ENCODE measurements at places on chromosomes 12 and 14. TPM values are rescaled to one million over a fixed set of nuclear protein-coding genes. Genes with fewer than 3 reads are reported as not detected.

RND1 gene
- 0.39 TPM for polyA plus RNA-seq

IQSEC3 gene
- 0.08 TPM for polyA plus RNA-seq

EPYC gene
- not detected for polyA plus RNA-seq

HOXC4 gene
- 1.6 TPM for polyA plus RNA-seq

KLHDC1 gene
- 0.31 TPM for polyA plus RNA-seq

DDX11 gene
- 33.4 TPM for polyA plus RNA-seq

GPD1 gene
- polyA plus RNA-seq = 0.26 TPM

GLIPR1L1 gene
- not detected for polyA plus RNA-seq

OXA1L gene
- polyA plus RNA-seq = 133 TPM

PLEKHH1 gene
- 1.6 TPM for polyA plus RNA-seq

NUBPL gene
- 4.0 TPM for polyA plus RNA-seq

NUAK1 gene
- 11.3 TPM for polyA plus RNA-seq

KIF26A gene
- 1.4 TPM for polyA plus RNA-seq

LUM gene
- 50.2 TPM for polyA plus RNA-seq

WSCD2 gene
- polyA plus RNA-seq = 0.05 TPM

B4GALNT1 gene
- polyA plus RNA-seq = 5.2 TPM

CD163 gene
- polyA plus RNA-seq = 0.03 TPM

KITLG gene
- polyA plus RNA-seq = 8.9 TPM

ZNF891 gene
- polyA plus RNA-seq = 0.33 TPM

DCN gene
- 8.9 TPM for polyA plus RNA-seq

DTX1 gene
- 0.72 TPM for polyA plus RNA-seq

TMEM179 gene
- polyA plus RNA-seq = 1.1 TPM

AP5M1 gene
- polyA plus RNA-seq = 20.4 TPM

CCDC197 gene
- not detected for polyA plus RNA-seq

MAP3K12 gene
- polyA plus RNA-seq = 80.9 TPM

CIROP gene
- polyA plus RNA-seq = not detected

MTA1 gene
- 74.8 TPM for polyA plus RNA-seq

TEX52 gene
- polyA plus RNA-seq = not detected

PAX9 gene
- not detected for polyA plus RNA-seq

SLC6A15 gene
- polyA plus RNA-seq = 0.96 TPM

SIX6 gene
- polyA plus RNA-seq = not detected

PLBD2 gene
- 12.1 TPM for polyA plus RNA-seq

CEP290 gene
- polyA plus RNA-seq = 6.5 TPM

OR6S1 gene
- not detected for polyA plus RNA-seq

EML5 gene
- 1.1 TPM for polyA plus RNA-seq

PZP gene
- polyA plus RNA-seq = not detected

ACOT6 gene
- not detected for polyA plus RNA-seq

BDKRB2 gene
- 4.8 TPM for polyA plus RNA-seq

OR4E2 gene
- not detected for polyA plus RNA-seq

RPGRIP1 gene
- not detected for polyA plus RNA-seq

SLC17A8 gene
- not detected for polyA plus RNA-seq

SLC25A21 gene
- polyA plus RNA-seq = not detected

SOAT2 gene
- 0.13 TPM for polyA plus RNA-seq

POU6F1 gene
- polyA plus RNA-seq = 1.9 TPM

DEPDC4 gene
- polyA plus RNA-seq = 0.76 TPM

SERPINA1 gene
- 11.3 TPM for polyA plus RNA-seq

Data from SK-N-SH (cell line).